Ecto neural progenitor cell (in vitro differentiated cells): ENCODE measurements at places on chromosomes 1 and 21.

GRCh38 chr1:94602802-94603625 lies 61.5 kb upstream of the F3 start:
- no peak for DNase-seq

DNA sequence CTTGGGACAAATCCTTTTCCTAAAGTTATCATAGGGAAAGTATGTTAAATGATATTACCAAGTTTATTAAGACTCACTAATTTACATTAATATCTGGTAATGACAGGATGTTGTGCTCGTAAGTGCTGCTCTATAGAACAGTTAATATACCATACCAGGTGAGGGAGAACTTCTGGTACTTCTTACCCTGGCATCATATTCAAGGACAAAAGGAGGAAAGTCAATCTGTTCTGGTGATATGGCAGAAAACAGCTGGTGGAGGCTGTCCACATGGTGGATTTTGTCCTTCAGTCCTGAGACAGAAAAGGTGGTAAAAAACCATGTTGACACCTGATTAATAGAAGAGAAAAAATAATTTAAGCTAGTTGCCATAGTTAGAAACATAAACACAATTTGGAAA lies 51.6 kb downstream of the GDAP2 start:
- no peak for DNase-seq

DNA sequence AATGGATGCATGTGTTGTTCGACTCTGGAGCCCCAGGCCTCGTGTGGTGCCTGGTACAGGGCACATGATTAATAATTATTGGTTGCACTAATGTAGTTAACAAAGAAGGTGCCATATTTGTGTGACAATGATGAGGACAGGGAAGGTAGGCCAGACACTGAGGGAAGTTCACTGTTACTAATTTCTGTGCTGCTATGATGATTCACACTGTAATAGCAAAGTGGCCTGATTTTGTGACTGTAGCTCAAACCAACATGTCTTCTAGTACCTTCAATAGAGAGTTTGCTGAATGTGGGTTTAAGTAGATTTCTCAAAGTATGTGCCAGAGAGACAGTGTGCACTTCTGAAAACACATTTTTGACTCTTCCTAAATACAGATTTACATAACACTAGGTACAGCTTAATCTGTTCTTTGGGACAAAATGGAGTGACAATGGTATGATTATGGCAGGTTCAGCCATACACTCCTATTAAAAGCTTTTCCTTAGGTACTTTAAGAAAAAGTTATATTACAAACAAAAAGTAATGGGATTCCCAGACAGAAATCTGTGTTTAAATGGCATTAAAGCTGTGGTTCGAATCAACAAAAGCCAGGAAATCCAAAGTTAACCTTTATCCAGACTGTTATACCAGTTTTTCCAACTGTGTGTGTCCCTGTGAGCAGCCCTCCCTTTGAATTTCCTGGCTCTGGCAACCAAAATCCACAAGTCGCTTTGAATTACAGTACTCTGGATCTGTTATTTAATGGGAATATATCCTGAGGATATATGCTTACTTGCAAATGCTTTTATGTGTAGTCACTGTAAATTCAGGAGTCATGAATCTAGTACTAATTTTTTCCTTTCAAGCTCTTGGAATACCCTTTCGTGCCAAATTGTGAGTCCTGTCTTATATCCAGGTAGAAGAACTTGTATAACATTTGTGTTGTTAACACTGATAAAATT lies 277.1 kb upstream of the SGIP1 start:
- no peak for DNase-seq

- DNase-seq, result no peak
Observed at GRCh38 chr1:185487936-185488335, 170.9 kb upstream of the IVNS1ABP start.

GRCh38 chr1:202012544-202013478 lies 2.4 kb downstream of the ELF3 start:
- DNase-seq, result no peak

DNA sequence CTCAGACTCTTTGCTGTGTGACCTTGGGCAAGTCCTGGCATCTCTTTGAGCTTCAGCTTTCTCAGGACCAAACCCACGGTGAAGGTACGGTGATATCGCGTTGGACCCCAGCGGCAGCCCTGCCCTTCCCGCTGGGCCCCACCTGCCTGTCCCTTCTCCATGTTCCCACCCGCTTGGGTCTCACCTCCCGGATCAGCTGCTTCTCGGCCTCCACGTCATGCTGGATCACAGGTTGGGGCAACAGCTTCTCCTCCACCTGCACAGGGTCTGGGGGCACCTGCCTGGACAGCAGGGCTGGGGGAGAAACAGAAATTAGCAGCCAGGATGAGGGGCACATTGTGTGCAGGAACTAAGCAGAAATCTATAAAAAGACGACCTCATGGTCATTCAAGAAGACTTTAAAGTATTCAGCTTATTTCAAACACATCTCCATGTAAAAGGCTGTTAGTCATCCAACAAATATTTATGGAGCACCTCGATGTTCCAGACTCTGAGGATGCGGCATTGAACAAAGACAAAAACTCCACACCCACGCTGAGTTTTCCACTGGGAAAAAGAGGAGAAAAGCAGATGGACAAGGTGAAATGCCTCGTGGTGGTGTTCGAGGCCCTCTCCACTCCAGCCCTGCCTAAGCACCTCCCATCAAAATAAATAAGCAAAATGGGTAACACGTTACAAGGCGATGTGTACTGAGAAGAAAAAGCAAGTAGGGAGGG lies 19.5 kb downstream of the KIF17 start:
- no peak for DNase-seq

DNA sequence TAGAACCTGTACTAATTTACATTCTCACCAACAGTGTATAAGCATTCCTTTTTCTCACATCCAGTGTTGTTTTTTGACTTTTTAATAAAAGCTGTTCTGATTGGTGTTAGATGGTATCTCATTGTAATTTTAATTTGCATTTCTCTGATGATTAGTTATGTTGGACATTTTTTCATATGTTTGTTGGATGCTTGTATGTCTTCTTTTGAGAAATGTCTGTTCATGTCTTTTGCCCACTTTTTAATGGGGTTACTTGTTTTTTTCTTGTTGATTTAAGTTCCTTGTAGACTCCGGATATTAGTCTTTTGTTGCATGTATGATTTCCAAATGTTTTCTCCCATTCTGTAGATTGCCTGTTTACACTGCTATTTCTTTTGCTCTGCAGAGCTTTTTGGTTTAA lies 8.0 kb downstream of the COG2 start:
- no peak for DNase-seq

- no peak for DNase-seq
Observed at GRCh38 chr21:43320526-43320925, 106.4 kb downstream of the SIK1 start.

DNA sequence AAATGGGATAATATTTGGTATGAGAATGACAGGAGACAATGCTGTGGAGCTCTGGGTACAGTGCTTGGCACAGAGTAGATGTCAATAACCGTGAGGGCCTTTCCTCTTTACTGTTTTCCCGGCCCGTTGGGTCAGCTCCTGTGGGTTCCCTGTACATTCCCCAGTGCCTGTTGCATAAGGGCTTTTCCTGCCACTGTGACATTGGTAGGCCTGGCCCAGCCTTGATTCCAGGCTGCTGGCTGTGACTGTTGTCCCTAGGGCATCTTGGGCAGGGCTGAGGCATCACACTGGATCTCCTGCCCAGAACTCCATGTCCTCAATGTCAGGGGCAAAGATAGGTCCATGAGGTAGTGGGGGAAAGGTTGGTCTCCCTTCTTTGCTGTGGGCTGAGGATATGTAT lies 25.8 kb upstream of the MYCL start:
- no peak for DNase-seq

DNA sequence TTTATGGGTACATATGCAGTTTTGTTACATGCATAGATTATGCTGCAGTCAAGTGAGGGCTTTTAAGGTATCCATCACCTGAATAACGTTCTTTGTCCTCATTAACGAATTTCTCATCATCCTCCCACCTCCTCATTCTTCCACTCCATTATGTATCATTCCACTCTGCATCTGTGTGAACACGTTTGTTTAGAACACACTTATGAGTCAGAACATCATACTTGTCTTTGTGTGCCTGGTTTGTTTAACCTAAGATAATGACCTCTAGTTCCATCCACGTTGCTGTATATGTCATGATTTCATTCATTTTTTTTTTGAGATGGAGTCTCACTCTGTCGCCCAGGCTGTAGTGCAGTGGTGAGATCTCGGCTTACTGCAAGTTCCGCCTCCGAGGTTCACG lies 6.7 kb upstream of the MPC2 start:
- DNase-seq, result no peak

DNA sequence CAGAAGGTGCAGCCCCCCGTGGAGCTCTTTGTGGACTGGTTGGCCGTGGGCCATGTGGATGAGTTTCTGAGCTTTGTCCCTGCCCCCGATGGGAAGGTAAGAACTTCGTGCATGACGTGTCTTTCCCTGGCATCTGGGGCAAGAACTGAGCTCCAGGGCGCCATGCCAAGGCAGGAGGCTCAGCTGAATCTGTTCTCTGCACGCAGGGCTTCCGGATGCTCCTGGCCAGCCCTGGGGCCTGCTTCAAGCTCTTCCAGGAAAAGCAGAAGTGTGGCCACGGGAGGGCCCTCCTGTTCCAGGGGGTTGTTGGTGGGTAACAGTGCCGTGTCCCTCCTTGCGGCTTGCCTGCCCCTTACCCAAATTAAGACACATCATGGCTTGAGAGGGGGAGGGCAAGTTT lies 27.7 kb downstream of the PADI3 start:
- DNase-seq, result no peak

GRCh38 chr21:44552681-44553080 lies 1.4 kb upstream of the KRTAP10-2 start:
- DNase-seq, result no peak

DNA sequence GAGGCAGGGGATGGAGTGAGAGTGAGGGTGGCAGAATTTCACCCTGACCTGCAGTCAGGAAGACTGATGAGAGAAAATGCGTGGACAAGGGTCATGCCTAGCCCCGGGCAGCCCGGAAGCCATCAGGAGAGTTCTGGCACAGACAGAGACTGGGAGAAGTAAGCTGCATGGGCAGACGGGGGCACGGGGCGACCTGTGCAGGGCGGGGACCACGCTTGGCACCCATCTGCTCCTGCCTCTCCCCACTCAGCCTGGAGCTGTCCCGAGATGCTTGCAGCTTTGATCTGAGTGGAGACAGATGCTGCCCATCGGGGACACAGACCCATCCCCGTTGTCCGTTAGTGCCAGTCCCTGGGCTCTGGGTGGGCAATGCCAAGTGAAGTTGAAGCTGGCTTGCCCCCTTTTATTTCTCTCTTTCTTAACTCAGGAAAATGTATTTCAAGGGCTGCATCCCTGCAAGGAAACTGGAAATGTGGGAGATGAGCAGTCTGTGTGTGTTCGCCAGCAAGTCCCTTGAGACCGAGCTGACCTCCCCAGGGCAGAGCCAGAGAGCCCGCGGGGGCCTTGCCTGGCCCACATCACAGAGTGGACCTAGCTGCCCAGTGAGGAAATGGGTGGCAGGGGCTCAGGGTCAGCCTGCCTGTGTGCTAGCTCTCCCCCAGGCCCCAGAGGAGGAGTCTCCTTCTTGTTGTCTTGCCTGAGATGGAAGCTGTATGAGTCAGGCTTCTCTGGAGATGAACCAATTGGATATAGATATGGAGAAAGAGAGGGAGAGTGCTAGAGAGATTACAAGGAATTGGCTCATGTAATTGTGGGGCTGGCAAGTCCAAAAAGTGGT lies 121.3 kb upstream of the C1orf174 start:
- DNase-seq, result peak; percentile 36

DNA sequence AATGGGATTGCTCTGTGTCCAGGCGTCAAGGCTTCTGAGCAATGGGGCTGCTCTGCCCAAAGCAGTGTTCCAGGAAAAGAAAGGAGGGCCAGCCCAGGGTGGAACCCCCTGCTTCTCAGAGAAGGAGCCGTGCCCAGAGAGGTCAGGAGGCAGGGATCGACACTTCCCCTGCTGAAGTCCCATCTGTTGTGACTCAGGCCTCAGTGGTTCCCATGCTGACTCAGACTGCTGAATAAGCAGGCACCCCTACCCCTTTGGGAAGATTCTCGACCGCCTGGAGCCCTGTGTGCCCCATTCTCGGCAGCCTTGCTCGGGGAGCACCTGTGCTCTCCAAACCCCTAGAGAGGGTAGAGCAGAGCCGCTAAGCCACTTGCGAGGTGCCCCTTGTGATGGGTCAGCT lies 23.9 kb downstream of the PKP1 start:
- DNase-seq, result no peak

- no peak for DNase-seq
Observed at GRCh38 chr1:225449774-225450173, 21.9 kb upstream of the LBR start.

DNA sequence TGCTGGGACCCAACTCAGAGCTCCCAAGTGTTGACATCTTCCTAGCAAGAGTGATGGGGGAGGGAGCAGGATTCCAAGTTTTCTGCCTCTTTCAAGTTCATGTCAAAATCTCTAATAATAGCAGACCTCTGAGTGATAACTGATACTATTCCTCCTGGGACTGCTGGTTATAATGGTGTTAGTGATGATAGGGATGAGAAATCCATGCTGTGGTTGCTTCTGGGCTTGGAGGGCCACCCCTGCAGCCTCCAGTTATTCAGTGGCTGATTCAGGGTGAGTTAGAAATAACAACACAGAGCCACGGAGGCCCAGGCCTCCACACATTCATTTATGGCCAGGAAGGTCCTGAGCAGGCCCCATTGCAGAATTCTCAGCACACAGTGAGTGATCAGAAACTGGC lies 40.6 kb upstream of the ARTN start:
- no peak for DNase-seq

DNA sequence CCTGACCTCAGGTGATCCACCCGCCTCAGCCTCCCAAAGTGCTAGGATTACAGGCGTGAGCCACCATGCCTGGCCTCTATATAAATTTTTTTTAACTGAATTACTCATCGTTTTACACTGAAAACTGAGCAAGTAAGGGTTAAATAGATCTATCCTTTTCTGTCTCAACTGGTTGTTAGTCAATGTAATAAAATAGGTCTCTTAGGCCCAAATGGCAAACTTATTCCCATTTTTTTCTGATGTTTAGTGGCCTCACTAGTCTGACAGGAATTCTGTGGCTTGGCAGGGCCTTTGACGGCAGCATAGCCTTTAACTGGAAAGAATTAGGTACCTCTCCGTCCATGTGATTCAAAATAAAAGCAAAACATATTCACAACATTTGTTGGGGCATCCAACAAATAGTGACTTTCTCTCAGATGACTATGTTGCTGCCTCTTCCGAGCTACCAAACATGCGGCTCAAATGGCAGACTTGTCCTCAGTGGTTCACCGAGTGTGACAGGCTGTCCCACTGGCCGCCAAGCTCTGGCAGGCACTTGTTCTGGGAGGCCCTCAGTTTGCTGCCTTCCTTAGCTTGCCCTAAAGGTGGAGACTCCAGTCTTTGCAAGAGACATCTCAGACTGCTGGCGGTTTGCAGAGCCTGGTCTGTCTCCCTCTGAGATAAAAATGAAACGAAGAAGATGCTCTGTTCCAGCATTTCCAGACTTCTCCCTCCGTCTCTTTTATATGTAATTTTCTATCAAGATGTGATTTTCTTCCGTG lies 17.4 kb downstream of the ATP1A4 start:
- peak; percentile 68 for DNase-seq

DNA sequence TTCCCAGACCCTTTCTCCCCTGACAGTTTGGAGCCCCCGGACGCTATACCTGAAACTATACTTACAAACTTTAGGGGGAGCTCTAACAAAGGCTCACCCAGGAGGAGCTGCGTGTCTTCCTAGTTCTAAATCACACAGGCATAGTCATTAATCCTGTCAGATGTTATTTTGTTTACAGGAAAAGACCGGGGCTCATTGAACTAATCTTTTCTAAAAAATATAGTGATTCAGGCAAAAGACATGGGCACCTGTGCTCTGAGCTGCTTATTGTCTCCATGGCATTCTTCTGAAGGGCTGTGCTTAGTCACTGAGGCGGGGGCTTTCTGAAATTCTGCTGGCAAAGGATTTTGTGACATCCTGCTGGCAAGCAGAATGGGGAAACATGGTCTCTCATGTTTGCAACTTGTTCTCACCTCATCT lies 1577.0 kb downstream of the NCAM2 start:
- DNase-seq, result peak; percentile 53
